Endothelial cell (in vitro differentiated cells): ENCODE measurements at places on chromosomes 1 and 21.

DNA sequence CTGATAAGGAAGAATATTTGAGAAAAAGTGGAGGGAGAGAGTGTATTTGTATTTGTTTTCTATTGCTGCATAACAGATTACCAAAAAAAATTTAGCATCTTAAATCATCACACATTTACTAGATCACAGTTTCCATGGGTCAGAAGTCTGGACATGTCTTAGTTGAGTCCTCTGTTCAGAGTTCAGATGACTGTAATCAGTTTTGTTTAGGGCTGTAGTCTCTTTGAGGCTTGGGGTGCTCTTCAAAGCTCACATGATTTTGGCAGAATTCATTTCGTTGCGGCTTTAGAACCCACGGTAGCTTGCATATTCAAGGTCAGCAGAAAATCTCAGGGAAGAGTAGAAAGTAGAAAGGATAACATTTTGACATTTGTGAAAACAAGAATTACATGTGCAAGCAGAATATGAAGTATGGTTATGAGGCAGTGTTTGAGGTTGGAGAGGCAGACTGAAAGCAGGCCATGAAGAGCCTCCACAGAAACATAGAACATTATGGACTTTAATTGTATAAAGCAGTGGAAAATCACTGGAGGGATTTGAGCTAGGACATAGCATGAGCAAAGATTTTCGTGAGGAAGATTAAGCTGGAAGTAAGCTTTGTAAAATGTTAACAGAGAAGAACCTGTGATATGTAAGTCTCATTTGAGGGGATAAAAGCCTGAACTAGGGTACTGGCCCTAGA, 110.6 kb upstream of the GPR52 start:
- DNase-seq = no peak

DNA sequence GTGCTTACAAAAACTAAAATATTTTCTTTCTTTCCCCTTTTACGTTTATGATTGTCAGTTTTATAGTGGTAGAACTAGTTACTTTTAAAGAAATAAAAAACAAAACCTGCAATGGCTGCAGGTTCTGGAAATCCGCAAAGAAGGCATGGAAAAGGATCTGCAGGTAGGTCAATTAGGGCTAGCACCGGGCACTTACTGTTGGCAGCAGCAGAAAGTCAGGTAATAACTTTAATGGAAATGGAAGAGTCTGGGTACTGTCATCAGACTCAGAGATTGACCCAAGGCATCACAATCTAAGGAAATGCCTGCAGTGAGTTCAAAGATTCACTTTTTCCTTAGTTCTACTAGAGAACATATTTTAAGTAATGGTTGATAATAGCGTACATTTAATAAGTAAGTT, 1136.3 kb upstream of the B3GALT2 start:
- DNase-seq = no peak

GRCh38 chr1:174157157-174157806, 2.0 kb upstream of the RABGAP1L start:
- DNase-seq = no peak

GRCh38 chr1:2415801-2416208, 3.4 kb upstream of the PEX10 start:
- no peak for DNase-seq

DNA sequence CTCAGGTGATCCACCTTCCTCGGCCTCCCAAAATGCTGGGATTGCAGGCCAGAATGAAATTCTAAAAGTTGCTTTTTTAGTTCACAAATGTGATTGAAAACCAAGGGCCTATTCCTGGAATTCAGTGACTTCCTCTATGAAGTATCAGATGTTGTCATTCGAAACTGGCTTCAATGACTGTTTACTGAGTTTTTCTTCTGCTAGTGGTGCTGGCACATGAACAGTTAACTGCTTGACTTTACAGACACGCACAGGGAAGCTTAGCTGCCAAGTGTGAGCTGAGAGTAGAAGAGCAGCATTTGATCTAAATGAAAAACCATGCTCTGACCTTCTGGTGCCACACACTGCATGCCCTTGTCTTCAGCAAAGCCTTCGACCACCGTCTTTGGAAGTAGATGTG, 32.8 kb upstream of the AJAP1 start:
- no peak for DNase-seq

- DNase-seq = no peak
Observed at GRCh38 chr1:223374064-223374610, 10.2 kb upstream of the SUSD4 start.
